GM23248 (cell line): ENCODE measurements at places on chromosomes 2 and 18.
A peak's percentile ranks its signal among the peaks of the same experiment; 100 is the strongest.

GRCh38 chr2:34447097-34447496 is 848.0 kb upstream of the FAM98A start:
- no peak for DNase-seq

GRCh38 chr2:192161656-192162290 is 33.0 kb downstream of the TMEFF2 start:
- DNase-seq = no peak

GRCh38 chr2:2590141-2590540 is 259.1 kb upstream of the MYT1L start:
- no peak for DNase-seq

DNA sequence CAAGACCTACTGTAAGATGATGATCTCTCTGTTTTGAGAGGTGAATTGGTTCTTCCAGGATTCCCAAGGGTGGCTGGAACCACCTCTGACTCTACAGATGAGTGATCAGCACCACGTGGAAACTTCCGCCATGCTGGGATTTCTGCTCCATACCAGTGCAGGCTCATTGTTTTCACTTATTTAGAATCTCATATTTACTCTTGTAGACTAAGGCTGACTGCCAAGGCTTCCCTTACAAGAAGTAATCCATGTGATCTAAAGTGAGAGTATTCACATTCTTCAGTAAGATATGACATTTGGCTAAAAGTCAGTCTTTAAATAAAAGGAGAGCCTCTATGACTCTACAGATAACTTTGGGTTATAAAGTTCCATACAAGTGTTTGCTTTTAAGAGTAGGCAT is 322.9 kb upstream of the RAB12 start:
- DNase-seq = no peak

DNA sequence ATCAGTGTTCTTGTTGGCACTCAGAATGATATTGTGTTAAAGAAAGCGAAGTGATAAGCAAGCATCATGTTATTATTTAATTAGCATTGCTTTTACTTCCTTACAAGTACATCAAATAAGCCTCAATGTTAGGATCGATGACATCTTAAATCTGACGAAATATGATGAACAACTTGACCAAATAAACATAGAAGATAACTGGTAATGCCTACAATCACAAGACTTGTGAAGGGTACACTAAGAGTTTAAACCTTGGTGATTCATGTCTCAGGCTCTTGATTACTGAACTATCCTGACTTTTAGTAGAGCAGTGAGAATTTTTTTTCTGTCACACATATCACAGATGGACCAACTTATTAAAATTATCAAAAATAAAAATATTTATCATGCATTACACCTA is 500.8 kb upstream of the ZEB2 start:
- peak; percentile 21 for DNase-seq

GRCh38 chr2:10824191-10824590 is 11.6 kb upstream of the PDIA6 start:
- DNase-seq = no peak

- DNase-seq = no peak
Observed at GRCh38 chr2:117957616-117958015, 56.3 kb downstream of the CCDC93 start.

DNA sequence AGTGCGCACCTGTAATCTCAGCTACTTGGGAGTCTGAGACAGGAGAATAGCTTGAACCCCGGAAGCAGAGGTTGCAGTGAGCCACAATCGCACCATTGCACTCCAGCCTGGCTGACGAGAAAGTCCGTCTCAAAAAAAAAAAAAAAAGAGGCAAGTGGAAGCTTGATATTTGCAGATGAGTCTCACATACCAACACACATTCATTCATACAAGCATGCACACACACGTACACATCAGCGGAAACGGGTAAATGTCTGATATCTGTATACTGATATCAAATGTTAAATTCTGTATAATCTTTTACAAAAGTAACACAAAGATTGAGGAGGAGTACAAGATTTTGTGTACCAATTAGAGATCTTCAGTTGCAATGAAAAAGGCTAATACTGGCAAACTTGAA is 47.8 kb upstream of the SPOPL start:
- DNase-seq = no peak

DNA sequence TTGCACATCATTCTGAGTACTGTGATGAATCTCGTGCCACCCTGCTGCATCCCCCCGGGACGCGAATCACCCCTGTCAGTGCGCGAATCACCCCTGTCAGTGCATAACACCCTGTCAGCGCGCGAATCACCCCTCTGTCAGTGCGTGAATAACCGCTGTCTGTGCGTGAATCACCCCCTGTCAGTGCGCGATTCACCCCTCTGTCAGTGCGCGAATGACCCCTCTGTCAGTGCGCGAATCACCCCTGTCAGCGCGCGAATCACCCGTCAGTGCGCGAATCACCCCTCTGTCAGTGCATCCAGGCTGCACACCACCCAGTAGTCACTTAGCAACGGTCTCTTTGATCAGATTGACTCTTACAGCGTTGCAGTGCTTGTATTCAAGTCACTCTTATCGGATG is 134.4 kb upstream of the TPO start:
- no peak for DNase-seq

- no peak for DNase-seq
Observed at GRCh38 chr2:28898048-28898447, 3.6 kb downstream of the WDR43 start.

DNA sequence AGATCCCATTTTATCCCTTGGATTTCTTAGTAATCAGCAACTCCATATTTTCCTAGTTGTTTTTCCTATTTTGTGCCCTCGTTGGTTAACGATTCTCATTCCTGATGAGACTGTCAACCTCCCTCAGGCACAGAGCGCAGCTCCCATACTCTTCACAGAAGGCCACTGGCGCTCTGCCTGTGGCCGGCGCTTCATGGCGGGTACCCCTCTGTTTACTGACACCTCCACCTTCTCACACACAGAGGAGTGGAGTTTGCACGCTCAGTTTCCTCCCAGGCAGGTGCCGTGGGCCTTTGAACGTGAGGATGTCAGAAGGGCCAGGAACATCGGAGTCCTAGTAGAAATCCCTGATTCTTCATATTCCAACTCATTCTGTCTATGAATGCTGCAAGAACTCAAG is 139.0 kb downstream of the MBP start:
- no peak for DNase-seq

- no peak for DNase-seq
Observed at GRCh38 chr2:232959139-232959538, 53.9 kb downstream of the NGEF start.

GRCh38 chr2:85811180-85812093 is 57.6 kb downstream of the ATOH8 start:
- peak; percentile 92 for DNase-seq

- no peak for DNase-seq
Observed at GRCh38 chr2:74249406-74250122, 51.1 kb downstream of the MTHFD2 start.

DNA sequence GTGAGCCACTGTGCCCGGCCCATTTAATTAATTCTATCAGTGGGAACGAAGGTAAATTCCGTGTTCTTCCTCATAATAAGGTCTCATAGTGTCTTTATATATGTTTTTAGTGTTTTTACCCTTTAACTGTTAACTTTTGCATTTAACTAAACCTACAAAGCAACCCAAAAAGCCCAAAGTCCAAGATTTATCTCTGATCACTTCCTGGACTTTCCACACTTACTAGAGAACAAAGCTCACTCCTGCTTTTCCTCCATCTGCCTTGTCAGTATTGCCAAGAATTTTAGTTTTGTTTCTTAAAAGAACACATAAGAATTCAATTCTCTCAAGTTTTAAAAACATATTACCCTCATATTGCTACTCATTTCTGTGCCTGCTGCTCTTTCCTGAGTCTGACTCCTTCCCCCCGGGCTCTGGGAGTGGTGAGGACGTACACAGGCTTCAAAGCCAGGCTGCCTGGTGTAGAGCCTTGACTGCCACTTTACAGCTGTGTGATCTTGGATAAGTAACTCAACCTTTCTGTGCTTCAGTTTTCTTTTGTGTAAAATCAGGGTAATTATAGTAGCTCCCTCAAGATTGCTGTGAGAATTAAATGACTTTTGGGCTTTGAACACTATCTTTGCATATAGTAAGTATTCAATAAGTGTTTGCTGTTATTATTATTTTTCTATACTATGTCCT is 24.9 kb upstream of the GPR155 start:
- no peak for DNase-seq

- DNase-seq = peak; percentile 92
Observed at GRCh38 chr18:21117409-21118131, 6.0 kb upstream of the ROCK1 start.

- no peak for DNase-seq
Observed at GRCh38 chr2:232522623-232523401, 2.6 kb downstream of the PRSS56 start.

DNA sequence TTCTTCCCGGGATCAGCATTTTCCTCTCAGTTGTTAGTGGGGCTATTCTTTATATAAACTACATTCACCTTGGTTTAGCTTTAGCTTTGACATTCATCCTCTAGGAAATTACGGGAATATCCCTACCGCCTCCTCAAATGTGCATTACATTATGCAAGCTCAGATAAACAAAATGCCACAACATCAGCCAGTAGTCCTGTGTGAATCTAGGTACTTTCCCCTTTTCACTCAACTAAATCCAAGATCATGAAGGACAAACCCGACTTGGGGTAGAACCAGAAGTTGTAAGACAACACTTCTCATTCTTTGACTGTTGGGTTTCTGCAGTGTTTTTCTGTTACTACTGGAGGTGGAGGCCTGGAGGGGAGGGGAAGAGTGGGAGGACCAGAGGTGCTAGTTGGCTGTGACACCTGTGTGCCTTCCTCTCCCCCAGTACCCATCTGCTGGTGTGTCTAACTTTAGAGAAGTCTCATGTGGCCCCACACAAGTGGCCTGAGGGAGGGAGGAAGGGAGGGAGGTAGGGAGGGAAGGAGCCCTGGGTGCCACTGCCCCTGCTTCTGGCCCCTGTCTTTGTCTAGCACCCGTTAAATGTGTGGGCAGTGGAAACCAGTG is 84.8 kb upstream of the BCL2L11 start:
- no peak for DNase-seq

- DNase-seq = no peak
Observed at GRCh38 chr18:66792466-66792865, 188.6 kb upstream of the CDH19 start.

GRCh38 chr2:171287611-171288010 is 126.9 kb upstream of the TLK1 start:
- no peak for DNase-seq

DNA sequence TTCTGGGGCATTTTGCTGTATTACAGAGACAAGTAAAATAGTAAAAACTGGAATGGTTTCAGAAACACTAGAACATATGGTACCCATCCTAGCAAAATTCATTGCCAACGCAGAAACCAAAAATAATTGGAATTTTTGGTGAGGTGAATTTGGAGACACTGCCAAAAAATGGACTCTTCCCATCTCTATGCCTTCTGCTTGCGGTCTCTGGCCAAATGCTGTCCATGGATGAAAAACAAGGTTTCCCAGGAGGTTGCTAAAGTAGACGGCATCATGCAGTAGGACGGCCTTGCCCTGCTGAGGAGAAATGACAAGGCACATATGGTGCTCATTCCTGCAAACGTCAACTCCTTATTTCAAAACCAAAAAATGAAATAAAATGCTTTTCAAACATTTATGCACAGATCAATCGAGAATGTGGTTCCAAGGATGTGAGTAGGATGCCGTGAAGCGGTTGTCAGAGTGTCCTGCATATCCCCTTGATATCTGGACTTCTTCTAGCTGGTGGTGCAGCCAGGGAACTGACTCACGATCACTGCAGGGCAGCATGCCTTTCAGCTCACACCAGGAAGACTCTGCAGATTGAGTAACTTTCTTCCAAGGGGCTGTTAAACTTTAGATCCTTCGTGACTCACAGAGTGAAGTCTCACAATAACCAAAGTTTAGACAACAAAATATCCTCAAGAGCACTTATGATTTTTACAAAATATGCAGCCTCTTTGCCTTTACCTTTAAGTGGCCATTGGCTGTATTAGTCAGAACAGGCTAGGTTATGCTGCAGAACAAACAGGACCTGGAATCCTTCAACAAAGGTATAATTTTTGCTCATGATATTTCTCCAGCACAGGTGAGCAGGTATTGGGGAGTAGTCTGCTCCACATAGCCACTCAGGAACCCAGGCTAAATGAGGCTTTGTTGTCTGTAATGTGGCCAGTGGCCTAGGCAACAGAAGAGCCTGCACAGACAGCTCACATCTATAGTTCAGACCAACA is 149.4 kb upstream of the NDUFV2 start:
- peak; percentile 97 for DNase-seq

DNA sequence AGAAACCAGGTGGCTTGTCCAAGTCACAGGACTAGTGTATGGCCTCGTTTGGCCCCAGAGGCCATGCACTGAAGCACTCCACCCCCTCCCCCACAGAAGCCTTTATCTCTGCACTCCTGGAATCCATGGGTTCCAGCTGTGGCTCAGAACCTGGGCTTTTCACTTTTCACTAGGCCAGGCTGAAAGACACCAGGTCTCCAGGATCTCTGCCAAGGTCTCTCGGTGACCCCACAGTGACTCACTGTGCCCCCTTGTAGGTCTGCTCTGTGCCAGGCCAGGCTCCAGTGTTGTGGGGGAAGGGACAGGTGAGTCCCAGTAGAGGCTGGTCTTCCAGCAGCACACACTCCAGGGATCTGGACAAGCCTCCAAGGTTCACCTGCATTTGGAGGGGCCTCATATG is 31.0 kb upstream of the GLI2 start:
- no peak for DNase-seq

- DNase-seq = peak; percentile 39
Observed at GRCh38 chr18:36446059-36446458, 148.5 kb downstream of the FHOD3 start.

GRCh38 chr2:110820128-110820527 is 87.8 kb downstream of the ACOXL start:
- DNase-seq = no peak

DNA sequence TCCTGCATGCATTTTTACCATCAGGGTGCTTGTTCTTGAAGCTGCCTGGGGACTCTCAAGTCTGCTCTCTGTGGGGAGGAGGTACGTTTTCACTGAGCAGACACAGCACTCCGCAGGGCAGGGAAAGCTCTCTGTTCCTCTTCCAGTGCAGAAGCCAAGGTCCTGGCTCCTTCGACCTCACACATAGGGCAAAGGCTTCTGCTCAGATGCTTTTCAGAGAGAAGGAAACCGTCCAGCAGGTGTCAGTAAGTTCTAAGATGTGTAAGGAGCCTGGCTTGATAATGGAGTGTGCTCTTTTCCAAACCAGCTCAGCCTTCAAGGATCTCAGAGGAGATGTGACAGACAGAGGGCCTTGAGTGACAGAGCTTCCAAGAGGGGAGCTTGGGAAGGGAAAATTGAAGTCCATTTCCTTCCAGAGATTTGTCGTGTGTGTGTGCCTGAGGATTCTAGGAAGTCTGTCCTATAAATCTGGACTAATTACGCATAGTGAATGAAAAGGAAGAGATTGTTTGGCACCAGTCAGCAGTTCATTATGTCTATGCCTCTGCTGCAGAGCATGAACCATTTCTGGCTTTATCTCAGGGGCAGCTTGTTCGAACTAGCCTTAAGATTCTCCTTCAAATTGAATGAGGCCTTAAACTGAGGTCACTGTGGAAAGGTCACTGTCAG is 67.3 kb upstream of the UPP2 start:
- peak; percentile 66 for DNase-seq

- DNase-seq = no peak
Observed at GRCh38 chr18:48680339-48681250, 141.8 kb downstream of the CTIF start.
